Stimulated activated CD4-positive, alpha-beta T cell treated with anti-CD3 and anti-CD28 coated beads, Interleukin-2, amount 100 ng/mL, for 24 hours (primary cell): ENCODE measurements at places on chromosomes 4 and X.

DNA sequence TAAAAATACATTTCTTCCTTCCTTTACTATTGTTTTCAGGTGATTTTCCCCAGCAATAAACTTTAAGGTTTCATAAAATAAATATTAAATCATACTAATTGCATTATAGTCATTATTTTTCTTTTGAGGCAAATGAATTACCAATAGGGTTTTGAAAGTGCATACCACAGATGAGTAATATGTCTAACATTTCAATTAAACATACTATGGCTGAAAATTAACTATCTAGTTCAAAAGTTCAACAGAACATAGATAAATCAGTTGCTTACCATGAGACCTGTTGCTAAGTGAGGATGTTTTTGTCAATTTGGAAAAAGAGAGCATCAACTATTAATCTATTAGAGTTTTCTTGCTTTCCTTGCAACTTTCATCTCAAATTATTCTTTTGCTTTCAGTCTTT, 35.0 kb downstream of the NPY5R start:
- no peak for DNase-seq

DNA sequence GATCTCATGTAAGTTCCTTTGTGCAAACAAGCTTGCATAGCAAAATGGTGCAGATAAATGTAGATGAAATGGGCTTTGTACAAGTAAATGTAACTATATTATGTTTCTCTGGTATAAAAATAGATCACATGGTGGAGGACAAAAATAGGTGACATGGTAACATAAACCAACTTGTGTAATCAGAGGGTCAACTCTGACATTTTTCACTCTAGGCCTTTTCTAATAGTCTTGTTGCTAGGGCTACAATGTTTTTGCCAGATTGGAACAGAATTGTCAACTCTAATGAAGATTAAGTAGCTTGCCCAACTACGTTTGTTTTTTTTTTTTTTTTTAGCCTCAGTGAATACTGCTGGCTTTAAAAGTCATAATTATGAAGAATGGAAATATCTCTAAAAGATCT, 11.5 kb downstream of the MAD2L1 start:
- DNase-seq, result no peak

DNA sequence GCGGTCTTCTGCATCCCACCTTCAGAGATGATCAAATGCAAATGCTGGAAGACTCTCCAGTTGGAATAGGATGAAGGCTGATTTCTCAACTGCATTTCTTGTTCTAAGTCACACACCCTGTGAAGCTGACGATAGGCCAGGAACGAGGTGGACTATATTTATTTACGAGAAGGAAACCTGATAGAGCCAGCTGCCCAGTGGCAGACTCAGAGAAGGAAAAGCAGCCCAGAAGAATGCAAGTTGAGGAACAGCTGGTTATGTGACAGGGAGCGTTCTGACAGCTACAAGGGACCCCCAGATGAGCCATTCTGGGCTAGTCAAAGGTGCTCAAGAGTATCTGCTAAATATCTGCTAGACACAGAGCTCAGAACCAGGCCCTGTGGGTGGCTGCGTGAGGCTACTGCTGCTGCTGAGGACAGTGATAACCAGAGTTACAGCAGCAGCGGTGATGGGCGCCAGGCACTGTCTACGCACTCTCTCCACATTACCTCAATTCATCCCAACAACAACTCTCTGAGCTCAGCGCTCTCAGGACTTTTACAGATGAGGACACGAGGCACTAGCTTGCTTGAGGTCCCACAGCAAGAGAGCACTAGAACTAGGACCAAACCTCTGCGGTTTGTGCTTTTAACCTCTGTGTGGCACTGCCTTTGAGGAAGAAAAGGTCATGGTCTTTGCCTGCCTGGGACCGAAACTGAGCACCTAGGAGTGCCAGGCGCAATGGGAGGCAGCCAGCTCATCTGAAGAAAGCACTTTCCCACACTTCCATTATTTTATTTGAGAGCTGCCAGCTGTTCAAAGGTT, 69.0 kb downstream of the GATB start:
- DNase-seq, result no peak

GRCh38 chr4:51842167-51842553, 793 bp upstream of the DCUN1D4 start:
- no peak for DNase-seq

DNA sequence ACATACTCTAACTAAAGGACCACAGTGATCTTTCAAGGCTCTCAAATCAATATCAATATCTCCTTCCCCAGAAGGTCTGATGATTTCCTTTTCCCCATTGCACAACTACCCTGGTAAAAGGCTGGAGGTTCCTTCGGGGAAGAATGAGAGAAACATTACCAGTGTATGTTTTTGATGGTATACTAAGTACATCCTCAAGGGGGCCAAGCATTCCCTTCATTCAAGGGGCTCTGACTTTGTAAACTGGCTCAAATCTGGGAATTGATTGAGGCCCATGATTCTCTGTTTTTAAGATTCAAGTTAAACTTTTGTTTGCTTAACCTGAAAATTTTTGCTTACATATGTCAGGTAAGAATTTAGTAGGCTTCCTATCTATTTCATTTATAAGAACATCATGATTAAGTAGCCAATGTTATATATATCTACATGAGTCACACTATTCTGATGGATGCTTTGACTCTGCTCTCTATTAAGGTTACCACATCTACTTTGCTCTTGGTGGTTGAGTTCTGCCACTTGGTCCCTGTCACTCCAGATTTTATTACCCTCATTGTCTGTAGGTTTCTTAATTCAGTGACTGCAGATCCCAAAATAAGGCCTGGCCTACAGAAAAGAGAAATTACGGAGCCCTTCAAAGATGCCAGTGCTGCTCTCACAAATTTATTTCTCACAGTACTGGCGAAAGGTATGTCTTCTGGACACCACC, 16.4 kb upstream of the GUCY1B1 start:
- DNase-seq, result no peak

- DNase-seq, result peak; percentile 40
These were observed 24.0 kb upstream of the MTHFD2L start for GRCh38 chr4:74133786-74134499.

- DNase-seq, result no peak
These were observed 58.9 kb downstream of the NAF1 start for GRCh38 chr4:163107754-163108153.

GRCh38 chrX:96424007-96424406, 260.6 kb upstream of the DIAPH2 start:
- no peak for DNase-seq

DNA sequence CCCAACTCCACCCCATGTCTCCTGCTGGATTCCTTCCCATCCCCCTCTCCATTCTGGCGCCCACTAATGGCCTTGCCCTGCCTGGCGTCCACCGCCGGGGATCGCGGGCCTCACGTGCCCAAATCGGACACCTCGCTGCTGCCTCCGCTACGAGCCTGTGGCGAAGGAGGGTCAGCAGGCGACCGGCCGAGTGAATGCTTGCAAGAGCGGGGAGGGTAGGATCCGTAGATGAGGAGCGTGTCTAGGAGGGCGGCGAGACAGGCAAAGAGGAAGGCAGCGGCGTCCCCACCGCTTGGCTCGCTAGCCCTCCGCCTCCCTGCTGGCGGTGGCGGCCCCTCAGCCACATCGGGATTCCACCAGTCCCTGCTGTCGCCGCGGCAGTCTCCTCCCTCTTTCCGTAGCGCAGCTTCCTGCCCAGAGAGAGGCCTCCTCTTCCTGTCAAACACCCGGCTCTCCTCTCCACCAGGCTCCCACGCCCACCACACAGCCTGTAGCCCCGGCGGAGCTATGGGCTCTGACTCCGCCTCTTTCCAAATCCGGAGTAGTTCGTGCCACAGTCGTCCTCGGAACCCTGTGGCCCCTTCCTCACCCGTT, at the start of gene SPIN2B:
Gene SPIN2B, minus strand, starts transcription at position 387 of the 594 bp plus-strand sequence.
- DNase-seq, result peak; percentile 79

DNA sequence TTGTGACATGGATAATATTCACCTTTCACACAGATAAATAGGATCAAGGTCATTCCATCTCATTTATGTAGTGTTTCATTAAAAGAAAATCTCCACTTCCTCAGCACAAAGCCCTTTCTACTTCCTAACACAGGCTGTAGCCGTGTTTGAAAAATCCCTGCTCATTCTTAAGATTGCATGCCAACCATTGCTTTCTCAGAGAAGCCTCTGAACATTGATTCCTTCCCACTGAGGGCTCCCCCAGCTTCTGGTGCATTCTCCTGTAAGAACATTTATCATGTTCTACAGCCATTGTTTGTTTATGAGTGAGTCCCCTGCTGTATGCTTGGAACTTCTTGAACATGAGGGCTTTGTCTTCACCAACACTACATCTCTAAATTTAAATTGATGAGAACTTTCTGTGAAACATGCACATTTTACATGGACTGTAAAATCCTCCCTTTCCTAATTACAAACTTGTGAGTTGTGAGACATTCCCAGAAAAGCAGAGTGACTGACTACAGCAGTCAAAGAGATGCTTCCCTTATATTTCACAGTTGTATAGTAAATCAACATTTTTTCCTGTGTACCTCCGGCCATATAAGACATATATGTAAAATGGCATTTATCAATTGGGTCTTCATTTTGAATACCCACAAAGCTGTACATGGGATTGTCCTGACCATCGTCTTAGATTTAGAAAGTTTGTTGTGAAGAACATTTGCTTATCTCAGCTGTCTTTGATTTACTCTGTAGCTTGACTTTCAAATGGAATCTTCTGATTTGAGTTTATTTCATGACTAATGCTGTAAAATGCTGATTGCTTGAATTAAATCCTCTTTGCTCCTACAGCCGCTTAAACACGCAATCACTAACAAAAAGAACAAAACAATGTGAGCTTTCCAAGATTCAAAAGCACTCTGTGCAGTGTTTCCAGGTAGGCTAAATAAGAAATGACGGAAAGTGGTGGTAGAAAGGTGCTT, 600.5 kb upstream of the SLIT2 start:
- DNase-seq, result no peak

DNA sequence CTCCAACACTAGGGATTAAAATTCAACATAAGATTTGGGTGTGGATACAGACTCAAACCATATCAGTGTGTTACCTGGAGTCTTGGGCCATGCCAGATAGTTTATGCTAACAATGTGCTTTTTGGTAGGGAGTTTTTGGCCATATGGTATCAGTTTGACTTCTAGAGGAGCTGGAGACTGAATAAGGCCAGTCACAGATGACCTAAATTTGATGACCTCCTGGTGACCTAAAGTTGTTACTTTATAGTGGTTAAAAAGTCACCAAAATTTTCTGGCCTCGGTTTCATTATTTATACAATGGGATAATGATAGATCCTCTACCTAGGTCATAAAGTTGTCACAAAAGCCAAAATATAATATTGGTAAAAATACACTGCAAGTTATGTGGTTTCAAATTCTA, 877.1 kb downstream of the RAPGEF2 start:
- DNase-seq, result no peak

GRCh38 chr4:88814043-88814617, 116.5 kb upstream of the NAP1L5 start:
- DNase-seq, result no peak

- DNase-seq, result peak; percentile 35
These were observed at the start of gene ZIC3 for GRCh38 chrX:137565921-137566745. TSS of gene ZIC3 (plus strand) at chrX:137566127. CDS start at chrX:137566692, 565 bp downstream.

DNA sequence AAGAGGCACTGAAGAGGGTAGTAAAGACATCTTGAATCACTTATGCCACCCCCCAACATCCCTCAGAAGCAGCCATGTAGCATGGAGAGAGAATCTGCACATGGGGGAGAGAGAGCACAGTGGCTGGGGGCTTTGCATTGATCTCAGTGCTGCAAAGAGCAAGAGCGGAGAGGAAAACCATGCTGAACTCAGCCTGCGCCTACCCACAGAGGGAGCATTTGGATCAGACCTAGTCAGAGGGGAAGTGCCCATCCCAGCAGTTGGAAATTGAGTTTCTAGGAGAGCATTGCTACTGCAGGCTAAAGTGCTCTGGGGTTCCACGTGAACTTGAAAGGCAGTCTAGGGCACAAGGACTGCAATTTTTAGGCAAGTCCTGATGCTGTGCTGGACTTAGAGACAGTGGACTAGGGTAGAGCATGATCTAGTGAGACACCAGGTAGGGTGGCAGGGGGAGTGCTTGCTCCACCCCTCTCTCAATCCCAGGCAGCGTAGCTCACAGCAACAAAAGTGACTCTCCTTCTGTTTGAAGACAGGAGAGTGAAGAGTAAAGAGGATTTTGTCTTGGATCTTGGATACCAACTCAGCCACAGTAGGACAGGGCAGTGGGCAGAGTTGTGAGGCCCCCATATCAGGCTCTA, 9.0 kb upstream of the PROM1 start:
- no peak for DNase-seq

DNA sequence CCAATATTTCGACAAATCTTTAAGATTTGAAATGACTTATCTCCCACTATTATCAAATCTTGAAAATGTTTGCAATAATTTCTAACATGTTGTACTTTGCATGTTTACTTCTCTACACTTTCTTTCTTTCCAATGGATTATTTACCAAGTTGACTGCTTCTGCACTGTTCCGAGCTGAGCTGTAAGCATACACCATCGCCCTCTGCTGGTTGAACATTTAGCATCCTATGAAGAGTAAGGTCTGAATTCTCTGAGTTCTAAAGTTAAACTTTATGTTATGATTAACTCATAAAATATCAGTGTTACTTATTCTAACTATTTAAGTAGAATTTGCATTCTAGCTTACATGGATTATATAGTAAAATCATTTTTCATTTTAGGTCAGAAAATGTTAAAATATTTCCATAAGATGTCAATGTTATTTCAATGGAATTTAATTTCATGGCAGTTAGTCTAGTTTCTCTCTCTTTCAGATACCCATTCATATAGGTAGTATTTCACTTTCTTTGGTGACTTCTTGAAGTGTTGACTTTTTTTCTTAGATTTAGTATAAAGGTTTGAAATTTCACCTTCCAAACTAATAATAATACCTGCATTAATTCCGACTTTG, 137.4 kb downstream of the DKK2 start:
- DNase-seq, result peak; percentile 17

- peak; percentile 13 for DNase-seq
These were observed 78.8 kb downstream of the SEL1L3 start for GRCh38 chr4:25783943-25784342.

- no peak for DNase-seq
These were observed 92.5 kb upstream of the SLC34A2 start for GRCh38 chr4:25563071-25563564.

DNA sequence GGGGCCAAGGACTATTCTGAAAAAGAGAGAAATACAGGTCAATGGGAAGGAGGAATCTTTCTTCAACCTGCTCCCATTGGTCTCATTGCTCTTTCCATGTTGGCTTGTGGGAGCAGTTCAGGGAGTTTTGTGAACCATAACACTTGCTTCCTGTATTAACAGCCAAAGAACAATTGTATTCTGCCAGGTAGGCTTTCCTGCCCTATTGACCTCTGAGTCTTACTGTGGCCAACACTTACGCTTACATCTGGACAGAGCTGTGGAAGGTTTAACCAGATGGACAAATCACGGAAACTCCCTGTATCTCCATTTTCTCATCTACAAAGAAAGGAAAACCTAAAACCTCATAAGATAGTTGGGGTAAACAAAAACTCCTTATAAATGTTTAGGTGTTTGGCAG, 30.7 kb downstream of the MID1IP1 start:
- DNase-seq, result no peak

- DNase-seq, result peak; percentile 18
These were observed 1.4 kb downstream of the THOC2 start for GRCh38 chrX:123731258-123731986.

DNA sequence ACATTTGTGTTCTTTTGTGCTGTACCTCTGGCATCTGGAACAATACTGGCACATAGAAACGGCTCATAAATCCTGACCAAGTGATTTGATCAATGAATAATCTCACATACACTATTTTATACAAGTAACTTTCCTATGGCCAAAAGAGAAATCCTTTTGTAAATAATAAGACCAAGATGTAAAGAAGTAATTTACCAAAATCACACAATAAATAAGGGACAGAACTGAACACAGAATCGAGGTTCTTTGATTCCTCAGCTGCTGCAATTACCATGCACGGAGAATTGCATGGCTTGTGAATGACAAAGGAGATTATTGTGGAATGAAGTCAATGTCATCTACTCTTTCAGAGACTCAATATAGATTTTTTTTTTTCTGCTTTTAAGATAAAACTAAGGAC, 576.8 kb upstream of the SMIM31 start:
- no peak for DNase-seq
